ENCODE measurements at places on chromosomes 3 and 15.

DNA sequence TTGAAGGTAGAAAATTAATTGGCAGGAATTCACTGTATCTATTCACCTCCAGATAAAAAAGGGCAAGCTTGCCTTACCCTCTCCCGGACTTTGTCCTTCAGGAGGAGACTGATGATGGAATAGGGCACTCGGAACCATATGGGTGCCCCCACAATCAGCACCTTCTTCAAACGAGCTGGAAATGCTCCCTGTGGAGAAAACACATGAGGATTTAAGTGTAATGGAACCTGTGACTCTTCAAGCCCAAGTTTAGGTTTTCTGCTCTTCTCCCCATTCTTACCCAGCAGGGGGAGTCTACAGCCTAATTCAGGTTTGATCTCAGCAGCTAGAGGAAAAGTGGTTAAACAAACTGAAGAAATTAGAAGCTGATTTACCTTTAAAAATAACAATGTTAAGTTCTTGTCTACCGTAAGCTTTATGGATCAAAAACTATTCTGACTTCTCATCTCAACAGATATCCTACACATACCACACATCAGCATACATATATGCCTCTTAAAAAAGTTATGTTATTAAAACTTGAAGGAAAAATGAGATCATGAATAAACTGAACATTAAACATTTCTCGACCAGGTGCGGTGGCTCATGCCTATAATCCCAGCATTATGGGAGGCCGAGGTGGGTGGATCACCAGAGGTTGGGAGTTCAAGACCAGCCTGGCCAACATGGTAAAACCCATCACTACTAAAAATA is 57.5 kb upstream of the SIN3A start:
- no peak for DNase-seq

DNA sequence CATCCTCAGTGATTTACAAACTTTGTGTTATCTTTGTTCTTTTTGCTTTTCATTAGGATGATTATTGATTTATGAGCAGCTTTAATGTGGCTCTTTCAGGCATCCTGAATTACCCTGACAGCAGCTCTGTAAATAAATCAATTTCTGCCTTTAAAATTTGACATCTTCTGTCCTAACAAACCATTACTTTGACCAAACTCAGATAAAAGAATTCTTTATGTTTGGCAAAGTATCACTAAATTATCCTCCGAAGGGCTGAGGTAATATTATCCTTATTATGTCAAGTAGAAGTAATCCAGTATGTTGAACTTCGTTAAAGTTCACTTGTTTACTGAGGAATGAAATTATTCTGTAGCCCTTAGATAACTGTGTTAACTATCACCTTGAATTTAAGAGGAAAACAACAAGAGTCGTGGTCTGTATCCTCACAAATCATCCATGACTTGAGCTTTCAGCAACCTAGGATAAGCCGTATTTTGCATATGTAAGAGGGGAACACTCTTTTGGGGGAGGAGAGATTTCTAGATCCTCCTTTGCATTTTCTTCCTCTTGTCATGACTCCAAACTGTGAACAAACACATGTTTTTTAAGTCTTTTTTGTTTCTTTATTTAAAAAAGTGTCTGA is 173.2 kb upstream of the STAC start:
- DNase-seq: no peak

GRCh38 chr3:72515941-72516340 is 332.3 kb downstream of the SHQ1 start:
- DNase-seq: no peak

DNA sequence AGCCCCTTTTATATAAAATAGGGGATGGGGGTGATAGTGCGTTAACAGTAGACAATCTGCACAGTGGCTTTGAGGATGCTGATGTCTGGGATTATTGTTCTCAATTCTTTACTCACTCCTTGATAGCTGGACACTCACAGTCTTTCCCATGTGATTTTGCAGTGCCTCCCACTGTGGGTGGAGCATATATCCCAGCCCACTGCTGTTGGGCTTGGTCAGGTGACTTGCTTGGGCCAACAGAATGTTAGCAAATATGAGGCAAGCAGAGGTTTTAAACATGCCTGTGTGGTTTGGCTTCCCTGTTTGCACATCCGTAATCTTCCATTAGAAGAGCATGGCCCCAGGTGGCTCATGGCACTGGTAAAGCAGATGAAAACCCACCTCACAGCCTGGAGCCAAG is 46.5 kb downstream of the CPA3 start:
- DNase-seq: no peak

DNA sequence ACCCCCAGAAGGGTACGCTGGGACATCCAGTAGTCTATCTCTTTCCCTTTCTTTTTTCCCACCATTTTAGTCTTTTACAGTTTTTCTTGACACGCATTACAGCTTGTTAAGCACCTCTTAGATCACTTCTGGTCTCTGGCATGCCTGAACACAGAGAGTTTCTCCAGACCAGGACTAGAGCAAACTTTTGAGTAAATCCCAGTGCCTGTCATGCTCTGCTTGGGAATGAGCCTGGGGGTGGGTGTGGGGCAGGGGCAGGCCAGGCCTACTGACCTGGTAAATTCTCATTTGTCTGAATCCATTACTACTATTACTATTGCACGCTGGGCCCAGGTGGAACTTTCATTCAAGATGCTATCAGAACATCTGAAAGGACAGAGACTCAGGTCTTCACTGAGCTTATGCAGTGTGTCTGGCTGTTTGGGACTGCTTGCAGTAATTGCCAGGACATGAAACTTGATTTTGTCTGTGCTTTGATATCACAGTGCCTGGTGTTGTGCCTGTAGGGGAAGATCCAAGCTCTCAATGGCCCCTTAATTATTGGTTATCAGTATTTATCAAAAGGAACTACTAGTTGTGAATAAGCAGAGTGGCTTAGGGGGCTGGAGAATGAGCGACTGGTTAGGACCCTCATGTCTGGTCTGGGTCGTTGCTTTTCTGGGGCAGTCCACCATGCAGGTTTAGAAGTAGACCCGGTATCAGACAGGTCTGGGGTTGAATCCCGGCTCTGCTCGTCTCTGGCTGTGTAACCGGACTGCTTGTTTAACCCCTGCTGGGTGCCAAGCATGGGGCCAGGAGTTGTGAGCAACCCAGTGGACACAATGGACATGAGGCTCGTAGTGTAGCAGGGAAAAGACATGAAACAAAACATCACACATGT is 196.1 kb upstream of the TLE3 start:
- no peak for DNase-seq

- no peak for DNase-seq
Observed at GRCh38 chr3:23590424-23591273, 215.1 kb upstream of the UBE2E1 start.

DNA sequence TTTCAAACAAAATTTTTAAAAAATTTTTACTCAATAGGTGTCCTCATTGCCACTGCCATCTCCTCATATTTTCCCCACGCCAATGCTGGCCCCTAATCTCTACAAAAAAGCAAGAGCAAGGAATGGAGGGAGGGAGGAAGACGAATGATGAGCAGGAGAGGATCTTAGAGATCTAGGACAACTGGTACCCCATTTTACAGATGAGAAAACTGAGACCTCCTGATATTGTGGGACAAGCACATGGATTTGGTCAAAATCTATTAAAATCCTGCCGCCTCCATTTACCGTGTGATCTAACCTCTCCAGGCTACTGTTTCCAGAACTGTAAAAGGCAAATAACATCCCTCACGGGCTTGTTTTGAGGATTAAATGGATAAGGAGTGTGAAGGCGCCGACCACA is 4.6 kb downstream of the HEG1 start:
- no peak for DNase-seq

GRCh38 chr3:55687526-55687925 is 200.4 kb upstream of the WNT5A start:
- no peak for DNase-seq

- DNase-seq: no peak
Observed at GRCh38 chr3:123660900-123661299, 76.0 kb upstream of the HACD2 start.

DNA sequence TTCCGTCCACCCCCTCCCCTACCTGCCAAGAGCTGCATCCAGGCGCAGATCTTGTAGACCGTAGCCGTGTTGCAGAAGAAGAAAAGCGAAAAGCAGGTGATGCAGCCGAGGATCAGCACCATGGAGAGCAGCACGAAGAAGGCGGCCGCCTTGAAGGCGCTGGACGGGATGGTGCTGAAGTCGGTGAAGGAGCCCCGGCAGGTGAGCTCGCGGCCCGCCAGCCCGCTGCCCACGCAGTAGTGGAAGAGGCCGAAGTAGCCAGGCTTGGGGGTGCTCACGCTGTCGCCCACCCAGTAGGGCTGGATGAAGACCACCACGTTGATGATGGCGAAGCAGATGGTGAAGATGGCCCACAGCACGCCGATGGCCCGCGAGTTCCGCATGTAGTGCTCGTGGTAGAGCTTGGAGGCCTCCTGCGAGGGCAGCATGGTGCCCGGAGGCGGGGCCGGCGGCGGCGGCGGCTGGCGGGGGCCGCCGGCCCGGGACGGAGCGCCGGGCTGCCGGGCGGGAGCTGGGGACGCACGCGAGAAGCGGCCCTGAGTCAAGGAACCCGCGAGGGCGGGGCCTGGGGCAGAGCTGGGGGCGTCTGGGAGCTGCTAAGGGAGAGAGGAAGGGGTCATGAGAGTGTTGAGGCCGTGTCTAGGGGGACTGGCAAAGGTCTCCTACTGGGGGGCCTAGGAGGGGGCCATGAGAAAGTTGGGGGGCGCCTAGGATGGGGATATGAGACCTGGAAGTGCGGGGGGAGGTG is 1.2 kb downstream of the LHFPL4 start:
- peak; percentile 6 for DNase-seq

GRCh38 chr3:146249921-146250320 is 984 bp downstream of the PLSCR4 start:
- no peak for DNase-seq

- DNase-seq: no peak
Observed at GRCh38 chr3:133792171-133792763, 13.3 kb upstream of the SRPRB start.

DNA sequence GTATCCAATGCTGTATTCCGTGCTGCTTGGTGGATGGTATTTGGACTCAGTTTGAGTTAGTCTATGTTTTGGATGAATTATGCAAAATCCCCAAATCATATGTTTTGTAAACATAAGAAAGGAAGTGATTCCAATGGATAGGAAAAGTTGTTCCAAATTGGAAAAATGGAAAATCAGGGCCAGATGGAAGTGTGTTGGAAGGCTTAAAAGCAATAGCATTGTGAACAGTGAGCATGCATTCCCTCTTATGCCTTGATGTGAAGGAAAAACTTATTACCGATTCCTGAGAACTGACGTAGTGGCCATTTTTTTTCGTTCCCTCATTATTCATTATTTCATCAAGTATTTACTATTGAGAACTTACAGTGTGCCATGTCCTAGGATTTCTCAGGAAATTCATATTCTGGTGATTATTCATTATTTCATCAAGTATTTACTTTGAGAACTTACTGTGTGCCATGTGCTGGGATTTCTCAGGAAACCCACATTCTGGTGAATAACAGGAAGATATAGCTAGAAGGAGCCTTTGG is 144.1 kb upstream of the TPRG1 start:
- DNase-seq: no peak

GRCh38 chr3:119308355-119308754 is 14.2 kb downstream of the ARHGAP31 start:
- DNase-seq: no peak

GRCh38 chr15:38085931-38086568 is 151.6 kb downstream of the TMCO5A start:
- no peak for DNase-seq

- no peak for DNase-seq
Observed at GRCh38 chr3:110859993-110860392, 211.6 kb upstream of the NECTIN3 start.

- DNase-seq: no peak
Observed at GRCh38 chr3:126680667-126681055, 23.4 kb upstream of the CHCHD6 start.

- no peak for DNase-seq
Observed at GRCh38 chr3:132721479-132722164, 587 bp downstream of the NPHP3 start.

- no peak for DNase-seq
Observed at GRCh38 chr15:33654860-33655259, 313.4 kb upstream of the CHRM5 start.

DNA sequence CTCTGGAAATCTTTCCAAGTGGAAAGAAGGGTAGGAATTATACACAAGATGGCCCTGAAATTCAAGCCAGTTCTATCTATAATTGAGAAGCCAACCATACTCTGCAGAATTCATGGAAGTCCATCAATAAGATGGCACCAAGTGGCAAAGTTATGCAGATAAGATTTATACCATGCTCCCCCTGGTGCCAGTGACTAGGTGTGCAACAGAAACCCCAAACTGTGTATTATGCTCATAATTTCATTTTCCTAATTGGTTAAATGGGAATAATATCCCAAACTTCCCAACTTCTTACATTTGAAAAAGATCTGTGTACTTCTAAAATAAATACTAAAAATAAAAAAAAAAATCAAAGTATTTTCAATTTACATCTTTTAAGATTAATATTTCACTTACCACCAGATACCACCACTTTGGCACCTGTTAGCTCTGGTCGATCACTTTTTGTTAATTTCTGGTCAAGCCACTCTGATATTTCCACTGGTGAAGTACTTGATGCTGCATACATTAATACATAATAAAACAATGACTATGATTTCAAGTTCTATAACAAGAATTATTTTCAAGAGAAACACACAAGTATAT is 25.9 kb downstream of the ETFA start:
- DNase-seq: no peak

GRCh38 chr3:134239538-134239937 is 11.1 kb downstream of the RYK start:
- DNase-seq: no peak

All from NCI-H1048 (cell line).